ENCODE measurements at places on chromosomes 7 and 10. TPM values are rescaled to one million over a fixed set of nuclear protein-coding genes. Genes with fewer than 3 reads are reported as not detected.

WDR11 gene
- 58.0 TPM for total RNA-seq

MBLAC1 gene
- 2.0 TPM for total RNA-seq

LDB3 gene
- not detected for total RNA-seq

ACSL5 gene
- total RNA-seq: 56.2 TPM

NUTM2E gene
- not detected for total RNA-seq

- no peak for DNase-seq
Observed at GRCh38 chr10:44933451-44934321, 22.5 kb downstream of the TMEM72 start.

GRCh38 chr7:31873816-31874597 lies 187.0 kb downstream of the PPP1R17 start:
- DNase-seq: no peak

GRCh38 chr10:6665847-6666246 lies 85.8 kb upstream of the PRKCQ start:
- no peak for DNase-seq

DNA sequence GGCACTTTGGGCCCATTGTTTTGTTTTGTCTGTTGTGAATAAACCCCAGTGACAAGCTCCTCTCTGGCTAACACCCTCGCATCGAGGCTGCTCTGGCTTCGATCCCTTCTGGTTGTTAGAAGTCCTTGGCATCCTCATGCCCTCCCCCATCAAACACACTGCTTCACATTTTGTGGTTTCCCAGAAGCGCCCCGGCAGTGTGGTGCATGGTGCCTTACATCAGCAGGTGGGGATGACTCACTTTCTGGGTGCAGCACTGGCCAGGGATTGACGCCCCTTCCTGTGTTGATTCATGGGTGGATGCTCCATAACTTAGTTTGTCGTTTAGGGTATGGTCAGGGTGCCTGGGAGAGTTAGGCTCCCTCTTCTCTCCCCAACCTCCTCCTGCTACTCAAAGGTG lies 51.4 kb downstream of the PLPP4 start:
- peak; percentile 68 for DNase-seq

DNA sequence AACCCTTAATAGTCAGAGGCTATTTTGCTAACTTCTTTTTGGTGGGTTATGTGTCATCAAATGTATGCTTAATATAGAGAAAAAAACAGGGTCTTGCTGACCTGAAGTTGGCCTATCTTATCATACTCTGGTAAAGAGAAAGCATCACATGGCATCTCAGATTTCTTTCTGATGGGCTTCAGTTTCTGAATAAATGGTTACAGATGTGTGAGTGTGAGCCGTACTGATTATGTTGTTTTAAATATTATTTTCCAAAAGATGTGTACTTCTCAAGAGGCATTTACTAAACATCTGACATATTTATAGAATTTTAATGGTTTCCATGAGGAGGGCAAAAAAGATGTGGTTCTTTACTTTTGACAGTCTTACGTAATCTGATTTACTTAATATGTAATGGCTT lies 28.4 kb downstream of the BBS9 start:
- DNase-seq: no peak

DNA sequence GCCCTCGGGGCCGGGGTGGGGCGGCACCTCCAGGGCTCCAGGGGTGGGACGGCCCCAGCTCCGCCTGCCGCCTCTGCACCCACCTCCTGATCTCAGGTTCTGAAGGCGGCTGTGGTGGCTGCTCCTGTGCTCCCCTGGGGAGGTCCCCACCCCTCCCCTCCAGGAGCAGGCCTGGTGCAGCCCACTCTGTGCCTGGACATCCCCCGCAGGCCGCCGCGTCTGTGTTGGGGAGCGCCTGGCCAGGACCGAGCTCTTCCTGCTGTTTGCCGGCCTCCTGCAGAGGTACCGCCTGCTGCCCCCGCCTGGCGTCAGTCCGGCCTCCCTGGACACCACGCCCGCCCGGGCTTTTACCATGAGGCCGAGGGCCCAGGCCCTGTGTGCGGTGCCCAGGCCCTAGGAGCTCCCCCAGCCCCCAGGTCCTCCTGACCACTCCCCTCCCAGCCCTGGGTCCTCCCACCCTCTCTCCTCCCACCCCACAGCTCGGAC lies 5.5 kb downstream of the CYP2W1 start:
- DNase-seq: peak; percentile 15

DNA sequence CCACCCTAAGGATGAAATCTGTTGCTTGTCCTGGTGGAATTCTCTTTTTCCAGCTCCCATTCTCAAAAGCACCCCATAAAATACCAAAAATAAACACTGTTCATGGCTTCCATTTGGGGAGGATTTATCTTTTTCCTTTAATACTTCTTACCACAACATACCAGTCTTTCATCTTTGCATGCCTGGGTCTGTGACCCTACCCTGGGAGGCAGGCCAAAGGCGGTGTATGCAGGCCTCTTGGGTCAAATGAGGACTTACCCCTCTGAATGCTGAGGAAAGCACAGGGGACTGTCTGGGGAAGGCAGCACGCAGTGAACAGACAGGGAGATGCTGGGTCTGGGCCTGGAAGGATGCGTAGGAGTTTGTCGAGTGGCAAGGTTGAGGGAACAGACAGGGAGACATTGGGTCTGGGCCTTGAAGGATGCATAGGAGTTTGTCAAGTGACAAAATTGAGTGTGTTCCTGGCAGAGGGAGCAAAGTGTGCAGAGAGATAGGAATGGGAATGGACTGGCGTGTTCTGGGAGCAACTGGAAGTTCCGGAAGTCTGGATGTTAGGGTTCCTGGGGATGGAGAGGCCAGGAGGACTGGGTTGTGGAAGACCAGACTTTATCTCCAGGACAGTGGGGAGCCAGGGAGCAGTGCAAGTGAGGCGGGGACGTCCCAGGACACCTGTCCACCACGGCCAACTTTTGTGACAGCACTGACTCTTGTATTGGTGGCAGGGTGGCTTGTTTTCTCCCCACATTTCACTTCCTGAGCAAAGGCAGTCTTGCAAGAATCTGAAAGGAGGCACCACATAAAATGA lies 40.8 kb downstream of the MYL10 start:
- DNase-seq: no peak

DNA sequence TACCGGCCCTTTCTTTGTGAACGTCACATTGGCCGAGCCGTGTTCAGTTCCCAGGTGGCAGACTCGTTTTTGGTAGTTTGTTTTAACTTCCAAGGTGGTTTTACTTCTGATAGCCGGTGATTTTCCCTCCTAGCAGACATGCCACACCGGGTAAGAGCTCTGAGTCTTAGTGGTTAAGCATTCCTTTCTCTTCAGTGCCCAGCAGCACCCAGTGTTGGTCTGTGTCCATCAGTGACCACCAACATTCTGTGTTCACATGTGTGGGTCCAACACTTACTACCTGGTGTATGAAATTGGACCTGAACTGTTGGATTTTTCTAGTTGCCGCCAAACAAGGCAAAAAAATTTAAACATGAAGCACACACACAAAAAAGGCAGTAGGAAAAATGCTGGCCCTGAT lies 9.9 kb upstream of the CSGALNACT2 start:
- DNase-seq: no peak

DNA sequence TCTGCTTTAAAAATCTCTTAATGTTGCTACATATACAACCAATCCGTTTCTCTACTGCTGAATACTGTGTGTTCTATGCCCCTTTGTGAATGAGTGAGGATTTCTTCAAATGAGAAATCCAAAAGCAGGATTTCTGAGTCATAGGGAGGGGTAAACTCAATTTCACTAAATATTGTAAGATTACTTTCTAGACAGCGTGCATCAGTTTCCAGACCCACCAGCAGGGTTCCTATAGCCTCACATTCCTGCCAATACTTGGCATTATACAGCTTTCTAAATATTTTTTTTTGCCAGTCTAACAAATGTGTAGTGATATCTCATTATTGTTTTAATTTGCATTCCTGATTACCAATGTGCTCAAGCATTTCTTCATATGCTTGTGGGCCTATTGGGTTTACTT lies 35.5 kb downstream of the GPR158 start:
- DNase-seq: no peak

GRCh38 chr7:140242057-140243031 lies 65.6 kb upstream of the KDM7A start:
- no peak for DNase-seq

Data from lung microvascular endothelial cell (primary cell).